ENCODE measurements at places on chromosomes 5 and 9. TPM values are rescaled to one million over a fixed set of nuclear protein-coding genes. Genes with fewer than 3 reads are reported as not detected.

DNA sequence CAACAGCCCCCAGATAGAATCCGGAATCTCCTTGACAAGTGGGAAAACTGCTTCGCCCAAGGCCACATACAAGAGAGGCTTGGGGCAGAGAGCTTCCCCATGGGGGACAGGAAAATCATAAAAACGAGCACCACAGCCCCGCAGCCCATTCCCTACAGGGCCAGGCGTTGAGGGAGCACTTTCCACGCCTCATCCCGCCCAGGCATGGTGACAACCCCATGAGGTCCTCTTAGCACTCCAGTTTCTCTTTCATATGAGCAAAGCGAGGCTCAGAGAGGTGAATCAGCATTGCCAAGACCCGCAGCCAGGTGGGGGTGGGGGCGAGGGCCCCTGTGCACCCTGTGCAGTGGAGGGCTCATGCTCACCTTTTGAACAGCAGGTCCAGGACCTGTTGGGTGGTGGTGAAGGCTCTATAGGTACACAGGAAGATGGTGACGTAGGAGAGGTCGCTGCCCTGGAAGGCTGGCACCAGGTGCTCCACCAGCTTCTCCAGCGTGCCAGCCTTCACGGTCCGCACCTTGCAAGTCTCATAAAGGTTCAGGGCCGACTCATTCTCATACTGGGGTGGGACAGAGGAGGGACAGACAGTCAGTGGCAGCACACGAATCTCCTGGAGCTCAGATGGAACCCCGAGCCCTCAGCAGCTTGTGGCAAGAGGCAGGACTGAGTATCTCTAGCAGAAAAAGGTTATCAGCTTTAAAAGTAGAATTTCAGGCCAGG is 10.9 kb downstream of the RALGDS start:
- DNase-seq = no peak

GRCh38 chr5:102737805-102738469 is 17.2 kb upstream of the PAM start:
- no peak for DNase-seq

DNA sequence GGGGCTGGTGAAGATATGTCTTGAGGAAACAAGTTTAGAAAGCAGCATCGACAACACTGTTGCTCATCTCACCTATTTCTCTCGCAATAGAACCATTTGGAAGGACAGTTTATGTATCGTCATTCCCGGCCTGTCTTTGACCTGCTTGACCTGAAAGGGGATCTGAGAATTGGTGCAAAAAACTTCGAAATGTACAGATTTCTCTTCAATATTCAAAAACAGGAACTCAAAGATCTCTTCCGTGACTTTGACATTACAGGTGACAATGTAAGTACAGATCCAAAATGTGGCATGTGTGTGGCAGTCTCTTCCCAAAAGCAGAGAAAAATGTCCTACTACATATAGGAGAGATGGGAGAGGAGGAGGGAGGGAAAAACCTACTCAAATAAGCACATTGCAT is 6.5 kb downstream of the EFCAB9 start:
- DNase-seq = no peak

DNA sequence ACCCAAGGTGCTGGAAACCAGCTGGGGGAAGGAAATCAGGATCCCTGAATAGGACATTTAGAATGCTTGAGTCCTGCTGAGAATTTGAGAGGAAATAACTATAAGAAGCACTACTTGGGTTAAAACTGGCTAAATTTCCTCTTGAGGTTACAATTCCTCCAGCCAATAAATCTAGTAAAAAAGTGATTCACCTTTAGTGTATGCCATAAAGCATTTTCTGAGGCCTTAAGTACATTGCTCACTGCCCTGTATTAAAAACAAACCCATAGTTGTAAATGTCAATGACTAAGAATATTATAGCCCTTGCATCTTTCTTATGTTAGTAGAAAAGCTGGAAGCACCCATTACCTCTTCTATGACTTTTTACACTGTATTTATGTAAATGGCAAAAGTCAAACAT is 634.7 kb upstream of the ARRDC3 start:
- DNase-seq = no peak

DNA sequence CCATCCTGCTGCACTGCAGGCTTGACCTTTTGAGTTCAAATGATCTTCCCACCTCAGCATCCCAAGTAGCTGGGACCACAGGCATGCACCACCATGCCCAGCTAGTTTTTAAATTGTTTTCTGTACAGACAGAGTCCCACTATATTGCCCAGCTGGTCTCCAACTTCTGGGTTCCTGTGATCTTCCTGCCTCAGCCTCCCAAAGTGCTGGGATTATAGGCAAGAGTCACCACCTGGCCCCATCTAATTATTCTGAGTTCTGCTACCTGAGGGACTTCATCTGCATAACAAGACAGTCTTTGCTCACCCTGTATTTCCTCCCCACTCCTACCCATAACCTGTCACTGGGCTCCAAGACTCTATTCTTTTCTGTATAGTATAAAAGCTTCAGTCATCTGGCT is 54.6 kb upstream of the CEMIP2 start:
- DNase-seq = no peak

- no peak for DNase-seq
These were observed 77.6 kb upstream of the FREM1 start for GRCh38 chr9:14987858-14988257.

DNA sequence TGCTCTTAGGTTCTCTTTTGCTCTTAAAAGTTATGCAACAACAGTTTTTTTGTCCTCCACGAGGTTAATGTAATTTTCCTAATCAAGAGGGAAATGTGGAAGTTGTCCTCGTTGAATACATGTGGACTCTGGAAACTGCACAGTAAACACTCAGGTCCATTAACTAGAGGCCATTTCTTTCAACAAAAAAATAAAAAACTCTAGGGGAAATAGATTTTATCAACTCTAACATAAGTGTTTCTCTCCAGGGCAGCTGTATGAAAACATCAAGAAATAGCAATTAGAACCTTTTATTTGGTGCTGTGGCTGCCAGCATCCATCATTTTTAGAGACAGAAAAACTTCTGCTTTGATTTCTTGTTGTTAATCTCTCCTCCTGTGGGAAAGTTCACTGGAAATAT is 288.6 kb downstream of the ICE1 start:
- DNase-seq = no peak

DNA sequence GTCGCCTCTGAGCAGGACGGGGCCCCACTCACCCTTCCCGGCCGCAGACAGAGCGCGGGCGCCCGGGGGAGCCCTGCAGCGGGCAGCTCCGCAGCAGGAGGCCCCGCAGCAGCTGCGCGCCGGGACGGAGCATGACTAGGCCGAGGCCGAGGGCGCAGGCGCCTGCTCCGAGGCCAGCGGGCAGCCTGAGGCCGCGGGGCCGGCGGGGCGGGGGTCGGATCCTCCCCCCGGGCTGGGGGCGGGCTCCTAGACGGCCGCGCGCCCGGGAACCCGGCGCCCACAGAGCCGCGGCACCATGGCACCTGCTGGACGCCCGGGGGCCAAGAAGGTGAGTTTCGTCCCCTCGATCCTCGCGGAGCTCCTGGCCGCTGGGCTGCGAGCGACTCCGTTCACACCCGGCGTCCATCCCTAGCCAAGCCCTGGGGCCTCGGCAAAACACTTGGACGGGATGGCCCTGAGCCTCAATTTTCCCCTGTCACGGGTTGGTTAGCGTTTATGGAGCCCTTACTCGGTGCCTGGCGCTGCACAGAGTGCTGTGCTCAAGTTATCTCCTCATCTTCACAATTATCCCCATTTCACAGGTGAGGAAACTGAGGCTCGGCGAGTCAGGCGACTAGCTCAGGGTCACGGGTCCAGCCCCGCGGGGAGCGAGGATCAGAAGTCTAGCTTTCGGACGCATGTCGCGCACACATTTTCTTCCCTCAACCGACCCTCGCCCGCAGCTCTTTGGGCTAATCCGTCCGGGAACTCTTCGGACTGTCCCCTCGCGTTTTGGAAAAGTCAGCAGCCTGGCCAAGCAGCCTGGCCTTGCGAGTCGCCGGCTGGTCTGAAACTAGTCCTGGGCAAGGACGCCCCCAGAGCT is at the start of the genes BHMT2 and DMGDH:
Gene BHMT2 (plus strand): TSS at position 280 of the 862 bp plus-strand sequence. CDS start 16 bp downstream, at position 296.
Gene DMGDH (minus strand): TSS at position 187 of the 862 bp plus-strand sequence. CDS start 54 bp downstream, at position 133.
- DNase-seq = no peak

DNA sequence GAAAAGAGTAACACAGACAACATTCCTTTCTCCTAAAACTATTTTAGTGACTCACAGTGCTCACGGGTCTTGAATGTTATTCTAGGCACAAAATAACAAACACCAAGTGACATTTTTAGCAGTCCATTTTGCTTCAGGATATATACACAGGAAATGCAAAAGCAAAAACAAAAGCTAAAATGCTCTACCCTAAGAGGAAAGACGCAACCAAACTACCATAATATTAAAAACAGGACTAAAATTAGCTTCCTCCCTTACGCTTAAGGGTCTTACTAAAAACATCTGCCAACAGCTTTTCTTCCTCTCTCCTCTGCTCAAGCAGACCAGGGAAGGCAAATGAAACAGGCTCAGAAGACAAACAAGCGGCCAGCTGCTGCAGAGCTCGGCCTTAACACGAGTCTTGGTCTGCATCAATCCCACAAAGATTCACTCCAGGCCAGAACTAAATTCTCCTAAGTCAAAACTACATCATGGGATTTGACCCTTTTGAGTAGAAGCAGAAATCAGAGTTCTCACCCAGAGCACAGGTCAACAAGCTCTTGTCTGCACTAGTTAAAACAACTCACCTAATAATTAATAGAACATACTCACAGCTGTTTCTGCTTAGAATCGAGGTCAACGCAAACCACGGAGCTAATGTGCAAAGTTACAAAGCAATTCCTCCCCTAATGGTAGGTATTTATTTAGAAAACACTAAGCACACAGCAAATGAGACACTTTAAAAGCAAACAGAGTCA is 62.3 kb downstream of the RAPGEF1 start:
- no peak for DNase-seq

- no peak for DNase-seq
These were observed 304.0 kb downstream of the NR2F1-AS1 start for GRCh38 chr5:93277051-93277450.

DNA sequence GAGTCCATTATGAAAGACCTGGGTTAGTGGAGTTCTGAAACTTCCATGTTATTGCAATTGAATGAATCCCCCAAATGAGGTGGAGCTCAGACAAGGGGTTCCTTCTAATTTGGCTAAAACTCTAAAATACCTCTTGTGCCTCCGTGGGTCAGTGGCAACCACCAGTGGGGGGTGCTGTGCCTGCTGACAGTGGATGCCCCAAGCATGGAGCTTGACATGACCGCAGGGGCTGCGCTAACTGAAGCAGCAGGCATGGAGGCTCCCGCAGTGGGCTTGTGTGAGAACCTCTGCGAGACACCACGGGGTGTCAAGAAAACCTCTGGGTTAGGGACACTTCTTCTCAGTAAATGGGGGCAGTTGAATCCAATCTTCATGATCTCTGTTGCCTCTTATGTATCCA is 200.5 kb downstream of the DRD1 start:
- no peak for DNase-seq

- no peak for DNase-seq
These were observed 121.4 kb upstream of the MVB12B start for GRCh38 chr9:126205265-126205664.

- no peak for DNase-seq
These were observed 44.1 kb upstream of the OLFM1 start for GRCh38 chr9:135043345-135043744.

DNA sequence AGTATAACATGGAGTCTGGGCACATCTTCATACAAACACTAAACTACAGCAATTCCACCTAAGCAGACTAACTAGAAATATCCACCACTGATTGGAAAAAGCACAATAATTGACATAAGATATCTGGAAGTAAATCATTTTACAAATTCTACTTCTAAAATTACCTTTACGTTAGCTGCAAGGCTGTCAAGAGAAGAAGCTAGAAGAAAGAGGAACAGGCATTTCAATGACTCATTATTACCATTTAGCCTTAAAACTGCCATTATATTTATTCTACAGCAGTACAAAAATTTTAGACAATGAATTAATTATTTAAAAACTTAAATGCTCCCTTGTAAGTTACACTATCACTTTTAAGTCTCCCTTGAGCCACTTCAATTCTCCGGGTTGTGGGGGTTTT is 43.4 kb upstream of the PLPP6 start:
- no peak for DNase-seq

DNA sequence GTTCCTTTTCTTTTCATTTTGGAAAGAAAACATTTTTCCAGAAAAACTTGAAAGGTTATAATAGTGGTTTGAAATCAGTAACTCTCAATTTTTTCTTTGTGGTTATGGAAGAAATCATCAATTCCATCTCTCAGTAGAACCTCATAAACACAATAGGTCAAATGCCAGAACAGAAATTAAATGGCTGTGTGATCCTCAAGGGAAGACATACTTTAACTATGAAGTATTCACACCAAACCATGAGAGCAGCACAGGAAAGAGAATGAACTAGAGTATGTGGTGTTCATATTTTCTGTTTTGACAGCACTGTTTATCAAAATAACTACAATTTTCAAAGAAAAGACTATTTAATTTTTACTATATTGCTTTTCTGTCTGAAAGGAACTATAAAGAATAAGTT is 29.7 kb upstream of the EFNA5 start:
- no peak for DNase-seq

DNA sequence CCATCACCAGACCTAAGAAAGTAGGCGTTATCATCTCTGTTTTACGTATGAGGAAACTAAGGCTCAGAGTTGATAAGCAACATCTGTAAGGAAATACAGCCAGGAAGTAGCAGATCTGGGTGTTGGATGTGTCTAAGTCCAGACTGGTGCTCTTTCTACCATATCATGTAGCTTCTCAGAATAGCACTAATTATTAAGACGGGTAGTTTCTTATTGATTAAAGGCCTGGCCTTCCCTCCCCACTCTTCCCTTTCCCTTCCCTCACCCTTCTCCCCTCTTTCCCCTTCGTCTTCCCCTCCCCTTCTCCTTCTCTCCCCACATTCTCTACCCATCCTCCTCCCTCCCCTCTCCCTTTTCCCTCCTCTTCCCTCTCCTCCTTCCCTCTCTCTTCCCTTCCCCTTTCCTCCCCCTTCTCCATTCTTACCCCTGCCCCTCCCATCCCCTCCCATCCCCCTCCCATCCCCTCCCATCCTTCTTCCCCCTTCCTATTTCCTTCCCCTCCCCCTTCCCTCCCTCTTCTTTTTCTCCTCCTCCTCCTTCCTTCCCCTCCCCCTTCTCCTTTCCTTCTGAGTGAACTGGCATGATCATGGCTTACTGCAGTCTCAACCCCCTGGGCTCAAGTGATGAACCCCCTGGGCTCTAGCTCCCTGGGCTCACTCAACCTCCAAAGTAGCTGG is 79.4 kb downstream of the SNX24 start:
- DNase-seq = no peak

DNA sequence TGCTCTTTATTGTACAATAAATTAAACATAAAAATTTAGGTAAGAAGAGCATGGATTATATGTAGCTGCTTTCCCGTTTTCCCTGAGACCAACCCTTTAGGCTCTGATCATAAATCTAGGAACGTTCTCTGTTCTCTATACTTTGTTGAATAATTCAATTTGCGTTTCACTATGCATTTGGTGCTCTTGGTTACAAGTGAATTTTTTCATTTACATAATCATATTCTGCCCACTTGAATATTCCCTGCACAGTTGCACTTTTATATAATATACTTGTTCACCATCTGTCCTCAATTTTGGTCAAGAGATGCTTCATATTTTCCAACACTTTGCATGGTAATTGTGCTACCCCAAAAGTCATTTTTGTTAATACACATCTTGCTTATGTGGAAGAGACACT is 741.8 kb downstream of the CDH12 start:
- DNase-seq = no peak

GRCh38 chr9:85007748-85008147 is 338.2 kb downstream of the NTRK2 start:
- no peak for DNase-seq

The FOXD4L3 gene
- not detected for total RNA-seq

The GALNT12 gene
- total RNA-seq = 9.0 TPM

The CA9 gene
- total RNA-seq = not detected

The KLF4 gene
- 7.2 TPM for total RNA-seq

The CDKN2B gene
- total RNA-seq = not detected

The GPRIN1 gene
- total RNA-seq = 0.16 TPM

The CCL19 gene
- not detected for total RNA-seq

The ERAP2 gene
- total RNA-seq = 49.9 TPM

The CLINT1 gene
- total RNA-seq = 94.7 TPM

The CDH9 gene
- total RNA-seq = not detected

The CARTPT gene
- total RNA-seq = not detected

Data from CD8-positive, alpha-beta T cell (primary cell).